ENCODE measurements at places on chromosomes 6 and 20.

- DNase-seq = peak; percentile 60
Observed at GRCh38 chr6:165850434-165851019, 187.5 kb upstream of the PDE10A start.

- no peak for DNase-seq
Observed at GRCh38 chr20:19056909-19057308, 155.5 kb upstream of the SLC24A3 start.

DNA sequence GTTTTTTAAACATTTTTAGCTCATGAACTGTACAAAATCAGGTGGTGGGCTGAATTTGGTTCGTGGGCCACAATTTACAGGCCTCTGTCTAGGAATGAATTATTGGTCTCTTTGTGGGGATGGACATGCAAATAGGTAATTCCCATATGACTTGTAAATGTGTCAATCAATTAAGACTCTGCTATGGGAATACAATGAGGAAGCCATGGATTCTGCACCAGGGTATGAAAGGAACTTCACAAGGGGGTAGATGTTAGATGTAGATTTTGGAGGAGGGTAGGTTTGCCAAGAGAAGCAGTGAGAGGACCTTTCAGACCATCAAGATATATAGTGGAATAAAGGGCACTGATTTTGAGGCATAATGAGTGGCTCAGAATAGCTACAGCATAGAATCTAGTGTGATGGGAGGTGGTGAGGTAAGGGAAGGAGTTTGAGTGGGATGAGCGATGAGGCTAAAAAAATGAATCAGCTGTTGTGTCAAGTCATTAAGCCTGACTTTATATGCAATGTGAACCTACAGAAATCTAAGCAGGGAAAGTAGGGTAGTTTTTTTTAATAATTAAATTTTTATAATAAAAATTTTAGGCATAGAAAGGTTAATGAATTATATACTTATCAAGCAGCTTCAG, 32.6 kb upstream of the RNF182 start:
- DNase-seq = no peak

DNA sequence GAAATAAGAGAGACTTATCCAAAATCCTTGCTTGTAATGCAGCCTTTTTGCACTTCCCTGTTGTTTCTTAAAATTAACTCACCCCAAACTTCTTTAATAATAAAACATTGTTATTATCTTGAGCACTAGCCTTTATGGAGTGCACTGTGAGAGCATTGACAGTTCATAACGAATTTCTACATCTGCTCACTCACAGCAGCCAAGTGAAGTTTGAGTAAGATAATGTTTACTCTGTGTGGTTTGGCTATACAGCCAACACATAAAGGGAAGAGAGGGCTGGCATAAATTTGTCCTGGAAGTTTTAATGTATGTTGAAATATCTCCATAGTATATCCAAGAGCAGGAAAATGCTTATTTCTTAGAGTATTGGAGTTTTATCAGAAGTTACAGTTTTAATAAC, 227.9 kb downstream of the FRK start:
- DNase-seq = no peak

GRCh38 chr6:106488494-106489370, 128.2 kb downstream of the CRYBG1 start:
- no peak for DNase-seq

- DNase-seq = no peak
Observed at GRCh38 chr20:20364593-20365479, 3.1 kb upstream of the INSM1 start.

DNA sequence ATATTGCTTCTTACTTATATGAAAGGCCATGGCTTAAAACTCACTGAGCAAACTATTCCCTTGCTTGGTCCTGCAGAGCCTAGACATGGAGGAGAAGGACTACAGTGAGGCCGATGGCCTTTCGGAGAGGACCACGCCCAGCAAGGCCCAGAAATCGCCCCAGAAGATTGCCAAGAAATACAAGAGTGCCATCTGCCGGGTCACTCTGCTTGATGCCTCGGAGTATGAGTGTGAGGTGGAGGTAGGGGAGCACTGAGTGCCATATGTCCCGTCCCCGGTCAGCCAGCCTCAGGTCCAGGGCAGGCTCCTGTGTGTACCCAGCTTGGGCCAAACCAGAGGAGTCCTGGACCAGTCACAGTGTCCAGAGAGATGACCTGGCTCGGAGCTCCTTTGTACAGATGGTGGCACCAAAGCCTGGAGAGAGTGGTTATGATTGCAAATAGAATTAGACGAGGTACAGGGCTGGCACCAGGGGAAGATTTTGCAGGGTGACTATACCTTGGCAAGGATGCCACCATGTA, 21.0 kb downstream of the EPB41L1 start:
- DNase-seq = no peak

GRCh38 chr20:44851545-44851944, 34.0 kb upstream of the YWHAB start:
- no peak for DNase-seq

GRCh38 chr6:166253778-166254204, 54.4 kb downstream of the PRR18 start:
- DNase-seq = no peak

DNA sequence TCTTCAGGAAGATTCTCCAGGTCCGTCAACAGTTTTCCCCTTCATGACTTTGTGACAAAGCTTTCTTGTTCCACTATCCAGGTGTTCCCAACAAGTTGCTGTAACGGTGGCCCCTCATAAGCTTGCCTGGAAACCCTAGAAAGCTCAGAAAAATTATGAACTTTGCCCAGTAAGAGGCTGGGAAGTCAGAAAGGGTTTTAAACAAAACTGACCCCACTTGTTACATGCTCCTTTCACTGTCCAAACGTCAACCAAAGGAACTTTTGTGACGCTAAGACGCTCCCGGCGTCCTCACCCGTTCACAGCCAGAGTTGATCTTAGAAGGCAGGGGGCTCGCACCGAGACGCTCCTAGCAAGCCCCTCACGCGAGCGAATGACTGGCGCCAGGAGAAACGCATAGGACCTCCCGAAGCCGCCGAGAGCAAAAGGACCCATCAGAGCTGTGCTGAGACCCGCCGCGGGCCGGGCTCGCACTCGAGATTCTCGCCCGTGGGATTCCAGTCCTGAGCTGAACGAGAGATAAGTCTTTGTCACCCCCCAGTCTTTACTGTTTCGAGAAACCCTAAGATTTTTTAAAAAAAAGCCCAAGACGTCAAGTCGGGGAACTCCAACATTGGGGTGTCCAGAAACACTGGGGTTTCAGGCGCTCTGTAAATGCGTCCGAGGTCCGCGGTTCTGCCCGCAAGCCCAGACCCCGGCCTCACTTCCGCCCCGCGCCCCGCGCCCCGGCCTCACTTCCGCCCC, 544 bp upstream of the ACAT2 start:
- peak; percentile 39 for DNase-seq

- no peak for DNase-seq
Observed at GRCh38 chr6:139920027-139920775, 545.8 kb upstream of the CITED2 start.
